ENCODE measurements at places on chromosomes 4 and X.

DNA sequence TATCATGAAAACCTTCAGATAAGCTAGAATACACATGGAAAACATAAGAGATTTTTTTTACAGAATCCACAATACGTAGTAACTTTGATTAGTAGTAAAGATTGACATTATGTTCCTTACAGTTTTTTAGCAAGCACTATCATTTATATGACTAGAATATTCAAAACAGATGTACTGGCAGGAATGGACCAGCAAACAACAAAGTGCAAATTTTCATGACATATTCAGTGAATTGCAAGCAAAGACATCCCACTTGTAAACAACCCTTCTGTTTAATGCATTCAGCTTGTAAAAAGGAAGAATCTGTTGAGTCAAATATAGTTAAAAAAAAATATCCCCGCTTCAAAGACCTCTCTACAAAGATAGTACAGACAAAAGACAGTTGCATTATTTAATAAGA is 403.7 kb upstream of the TRAM1L1 start:
- DNase-seq = no peak

GRCh38 chr4:150720973-150721518 is 139.1 kb downstream of the MAB21L2 start:
- DNase-seq = no peak

DNA sequence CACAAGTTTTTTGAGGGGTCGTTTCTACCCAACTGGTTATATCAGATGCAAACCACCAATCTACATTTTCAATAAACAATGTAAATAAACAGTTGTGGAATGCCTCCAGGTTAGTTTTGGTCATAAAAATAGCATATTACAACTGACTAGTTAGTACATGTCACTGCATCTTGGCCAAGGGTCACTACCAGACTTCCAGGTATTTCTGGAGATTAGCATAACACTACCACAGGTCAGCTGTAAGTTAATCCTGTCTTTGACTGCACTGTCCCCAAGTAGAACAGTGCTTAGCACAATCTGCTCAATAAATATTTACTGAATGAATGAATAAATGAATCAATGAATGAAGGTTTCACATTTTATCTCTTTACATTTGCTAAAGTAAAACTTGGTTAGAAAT is 64.4 kb downstream of the TBC1D19 start:
- no peak for DNase-seq

DNA sequence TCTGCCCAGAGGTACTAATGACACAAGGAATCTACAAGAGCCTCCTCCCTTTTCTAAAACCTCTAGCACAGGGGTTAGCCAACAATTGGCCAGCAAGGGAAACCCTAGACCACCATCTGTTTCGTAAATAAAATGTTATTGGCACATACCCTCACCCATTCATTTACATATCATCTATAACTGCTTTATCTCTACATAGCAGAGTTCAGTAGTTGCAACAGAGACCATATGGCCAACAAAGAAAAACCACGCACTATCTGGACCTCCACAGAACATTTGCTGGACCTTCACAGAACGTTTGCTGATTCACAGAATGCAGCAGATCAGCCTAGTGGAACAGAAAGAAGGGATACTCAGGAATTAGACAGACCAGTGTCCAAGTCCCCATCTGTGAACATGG is 9.4 kb downstream of the SLC2A9 start:
- DNase-seq = no peak

DNA sequence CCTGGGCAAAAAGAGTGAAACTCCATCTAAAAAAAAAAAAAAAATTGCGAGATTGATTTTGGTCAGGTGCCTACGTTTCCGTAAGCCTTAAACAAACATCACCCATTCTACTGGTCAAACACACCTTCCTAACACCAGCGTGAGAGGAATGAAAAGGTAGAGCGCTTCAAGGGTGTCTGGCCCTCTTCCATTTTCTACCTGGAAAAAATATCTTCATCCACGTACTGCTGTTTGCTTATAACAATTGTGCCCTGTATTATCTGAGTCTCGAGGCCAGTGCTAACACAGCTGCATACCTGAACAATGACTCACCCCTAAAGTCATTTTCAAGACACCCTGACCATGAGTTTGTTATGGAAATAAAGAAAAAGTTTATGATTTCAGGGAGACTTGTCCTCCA is 13.9 kb downstream of the TMSB4X start:
- DNase-seq = no peak

DNA sequence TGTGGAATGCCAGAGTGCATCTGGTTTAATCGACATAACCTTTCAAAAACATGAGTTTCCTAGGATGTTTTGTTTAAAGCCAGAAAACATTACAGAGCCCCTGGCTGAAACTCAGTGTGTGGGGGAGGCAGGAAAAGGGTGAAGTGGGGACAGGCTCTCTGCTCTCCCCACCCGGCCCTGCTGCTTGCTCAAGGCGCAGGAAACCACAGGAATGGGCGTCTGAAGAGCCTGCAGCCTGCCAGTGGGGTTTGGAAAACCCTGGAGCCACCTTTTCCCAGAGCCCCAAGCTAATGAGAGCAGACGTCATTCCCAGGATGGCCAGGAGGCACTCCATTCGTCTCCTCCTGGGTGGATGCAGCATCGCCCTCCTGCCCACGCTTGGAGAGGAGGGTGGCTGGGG is 240.6 kb downstream of the AFAP1 start:
- DNase-seq = no peak

DNA sequence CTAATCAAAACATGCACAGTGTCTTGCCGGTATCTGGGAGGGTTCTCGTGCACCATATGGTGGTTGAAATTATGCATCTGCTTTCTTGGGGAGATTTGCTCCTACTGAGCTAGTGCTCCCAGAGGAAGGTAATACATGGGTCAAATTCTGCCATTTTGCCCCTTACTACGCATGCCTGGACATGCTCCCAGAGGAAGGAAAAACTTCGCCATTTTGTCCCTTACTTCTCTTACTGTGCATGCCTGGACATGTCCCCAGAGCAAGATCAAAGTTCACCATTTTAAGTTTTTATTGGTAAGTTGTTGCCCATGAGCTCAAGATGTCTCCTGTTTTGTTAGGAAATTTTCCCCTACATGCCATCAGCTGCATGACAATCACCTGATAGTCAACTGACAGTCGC is 252.1 kb upstream of the KLHL4 start:
- no peak for DNase-seq

- no peak for DNase-seq
Measured at GRCh38 chr4:11209826-11210225, 218.9 kb downstream of the HS3ST1 start.

GRCh38 chrX:77493677-77494553 is 46.7 kb downstream of the FGF16 start:
- DNase-seq = no peak

- no peak for DNase-seq
Measured at GRCh38 chrX:20796450-20796849, 529.7 kb upstream of the RPS6KA3 start.

GRCh38 chrX:109352066-109352588 is 129.8 kb downstream of the GUCY2F start:
- DNase-seq = no peak

GRCh38 chrX:100625985-100626491 is 10.6 kb downstream of the TSPAN6 start:
- DNase-seq = no peak

DNA sequence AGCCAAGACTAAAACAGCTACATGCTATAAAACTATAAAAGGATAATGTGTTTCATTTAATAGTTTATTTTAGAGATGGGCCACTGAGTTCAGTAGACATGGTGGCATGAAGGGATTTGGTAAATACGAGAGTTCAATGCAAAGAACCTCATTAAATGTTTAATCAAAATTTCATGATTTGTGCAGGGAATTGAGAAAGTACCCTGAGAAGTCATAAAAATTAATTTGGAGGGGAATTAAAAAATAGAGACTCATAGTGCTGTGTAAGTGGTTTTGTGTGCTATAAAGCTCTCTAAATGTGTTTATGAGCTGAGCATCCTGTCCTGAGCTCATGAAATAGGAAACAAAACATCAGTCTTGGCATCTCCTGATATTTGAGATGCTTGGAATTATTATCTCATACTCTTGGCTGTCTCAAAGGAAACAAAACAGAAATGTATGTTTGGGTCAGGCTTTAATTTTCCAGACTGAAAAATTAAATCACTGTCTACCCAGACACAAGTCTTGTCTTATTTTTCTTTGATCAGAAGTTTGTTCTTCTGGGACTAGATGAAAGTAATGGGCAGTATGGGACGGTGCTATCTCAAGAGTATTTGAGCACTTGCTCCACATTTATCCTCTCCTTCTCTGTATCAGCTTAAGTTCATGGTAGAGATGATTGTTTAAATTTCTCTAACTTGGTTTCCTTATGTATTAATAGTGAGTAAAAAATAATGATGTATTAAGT is 38.0 kb upstream of the EMCN start:
- no peak for DNase-seq

DNA sequence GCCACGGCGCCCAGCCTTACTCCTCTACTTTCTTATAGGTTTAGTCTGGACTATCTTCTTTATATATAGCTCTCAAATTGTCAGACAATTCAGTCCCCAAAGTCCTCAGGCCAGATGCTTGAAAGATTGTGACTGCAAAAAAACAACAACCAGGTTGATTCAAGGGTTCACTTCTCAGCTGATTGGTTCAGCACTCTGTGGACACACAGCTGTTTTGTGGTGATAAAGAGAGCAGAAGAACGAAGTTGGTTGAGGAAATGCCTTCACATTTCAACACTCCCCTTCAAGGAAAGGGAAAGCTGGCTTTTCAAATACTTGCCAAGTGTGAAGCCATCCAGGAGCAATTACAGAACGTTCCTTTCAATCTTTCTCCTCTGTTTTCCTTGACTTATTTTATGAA is 166.8 kb downstream of the SHROOM3 start:
- no peak for DNase-seq

- no peak for DNase-seq
Measured at GRCh38 chr4:45971108-45971507, 152.7 kb downstream of the GABRG1 start.

- no peak for DNase-seq
Measured at GRCh38 chrX:119871245-119871598, 311 bp downstream of the RNF113A start.

- no peak for DNase-seq
Measured at GRCh38 chr4:91118597-91118996, 991.4 kb downstream of the CCSER1 start.

GRCh38 chrX:15382813-15383212 is 1.4 kb downstream of the VEGFD start:
- DNase-seq = no peak

- DNase-seq = no peak
Measured at GRCh38 chr4:107777890-107778289, 46.8 kb upstream of the SGMS2 start.

DNA sequence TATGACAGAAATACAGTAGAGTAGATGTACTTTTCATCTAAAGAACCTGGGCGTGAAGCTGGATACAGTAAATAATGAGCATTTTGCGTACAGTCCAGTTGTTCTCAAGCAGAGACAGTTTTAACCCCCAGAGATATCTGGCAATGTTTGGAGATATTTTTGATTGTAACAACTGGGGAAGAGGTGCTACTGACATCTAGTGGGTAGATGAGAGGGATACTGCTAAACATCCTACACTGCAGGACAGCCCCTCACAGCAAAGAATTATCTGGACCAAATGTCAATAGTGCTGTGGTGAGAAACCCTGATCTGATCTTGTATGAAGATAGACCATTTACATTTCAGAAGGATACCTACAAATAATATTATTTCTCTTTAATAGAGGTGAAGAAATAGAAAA is 200.2 kb upstream of the FAM47A start:
- no peak for DNase-seq

DNA sequence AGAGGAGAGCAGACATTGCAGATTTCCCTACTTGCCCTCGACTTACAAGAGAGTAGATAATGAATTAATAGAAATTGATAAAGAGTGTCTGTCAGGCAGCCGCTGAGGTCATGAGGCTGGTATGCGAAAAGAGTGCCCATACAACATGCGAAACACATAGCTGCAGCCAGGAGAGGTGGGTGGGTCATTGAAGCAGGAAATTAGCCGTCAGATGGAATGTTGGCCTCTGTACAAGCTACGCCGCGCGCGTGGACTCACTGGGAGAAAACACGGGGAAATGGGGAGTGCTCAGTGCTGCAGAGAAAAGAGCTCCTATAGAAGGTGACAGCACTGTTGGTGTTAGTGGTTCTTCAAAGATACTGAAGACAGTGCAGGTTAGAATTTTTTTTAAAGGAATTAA is 125.1 kb downstream of the RAPGEF2 start:
- no peak for DNase-seq

DNA sequence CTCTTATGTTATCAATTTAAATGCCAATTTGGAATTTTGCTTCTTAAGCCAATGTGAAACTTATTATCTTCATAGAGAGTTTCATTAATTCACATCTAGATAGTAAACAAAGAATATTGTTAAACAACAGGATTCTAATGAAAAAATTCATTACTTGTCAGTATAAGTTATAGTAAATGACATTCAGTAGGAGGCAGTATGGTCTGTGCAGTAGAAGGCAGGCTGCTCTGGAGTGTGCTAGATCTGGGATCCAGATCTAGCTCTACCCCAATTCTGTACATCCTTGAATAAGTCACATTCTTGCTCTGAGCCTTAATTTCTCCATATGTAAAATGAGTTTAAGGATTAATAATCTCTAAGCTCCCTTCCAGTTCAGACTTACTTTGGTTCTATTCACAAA is 202.7 kb upstream of the POU3F4 start:
- no peak for DNase-seq
